ENCODE measurements at places on chromosomes 13 and 19. TPM values are rescaled to one million over a fixed set of nuclear protein-coding genes. Genes with fewer than 3 reads are reported as not detected.

GRCh38 chr13:37797631-37798030 is 71.9 kb downstream of the TRPC4 start:
- no peak for DNase-seq

- no peak for DNase-seq
Observed at GRCh38 chr13:33582121-33582520, 235.8 kb upstream of the RFC3 start.

- DNase-seq, result no peak
Observed at GRCh38 chr19:3696660-3696995, 3.6 kb downstream of the PIP5K1C start.

DNA sequence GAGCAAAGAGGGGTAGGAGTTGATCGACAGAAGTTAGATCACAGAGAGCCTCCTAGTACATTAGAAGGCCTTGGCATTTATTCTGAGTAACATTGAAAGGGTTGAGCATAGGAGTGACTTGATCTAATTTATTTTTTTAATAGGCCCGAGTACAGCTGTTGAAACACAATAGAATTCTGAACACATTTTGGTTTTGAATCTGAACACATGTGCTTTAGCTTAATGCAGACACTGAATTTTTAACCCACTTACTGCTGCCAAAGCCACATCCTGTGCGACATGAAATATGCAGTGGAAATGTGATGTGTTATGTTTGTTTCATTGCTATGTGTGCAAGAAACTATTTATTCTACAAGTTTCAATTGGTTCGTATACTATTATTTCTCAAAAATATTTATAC is 1505.9 kb downstream of the PCDH9 start:
- DNase-seq, result no peak

GRCh38 chr19:39512988-39513387 is 2.0 kb upstream of the SELENOV start:
- DNase-seq, result no peak

DNA sequence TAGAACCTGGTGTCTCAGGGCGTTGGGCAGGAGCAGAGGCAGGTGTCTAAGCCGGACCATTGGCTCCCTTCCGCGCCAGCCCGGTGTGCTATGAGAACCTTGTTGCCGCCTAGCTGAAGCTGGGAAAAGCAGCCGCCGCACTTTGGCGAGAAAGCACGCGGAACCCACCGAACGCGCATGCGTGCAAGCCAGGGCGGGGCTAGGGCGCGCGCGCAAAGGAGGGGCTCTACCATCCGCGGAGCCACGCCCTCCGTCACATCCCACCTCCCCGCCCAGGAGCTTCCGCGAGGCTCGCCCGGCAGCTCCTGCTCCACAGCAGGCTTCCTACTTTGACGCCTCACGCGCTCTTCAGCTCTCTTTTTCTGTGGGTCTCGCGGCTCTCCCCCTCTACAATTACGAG is 51.3 kb downstream of the WDR87 start:
- DNase-seq, result no peak

The ZNF610 gene
- 1.2 TPM for total RNA-seq

The FGF14 gene
- 0.44 TPM for total RNA-seq

The ZNF90 gene
- 0.21 TPM for total RNA-seq

The ZBTB45 gene
- total RNA-seq, result 17.2 TPM

The SRRM5 gene
- total RNA-seq, result 0.08 TPM
